ENCODE measurements at places on chromosomes 2 and 18. TPM values are rescaled to one million over a fixed set of nuclear protein-coding genes. Genes with fewer than 3 reads are reported as not detected.

Gene LINC00305
- not detected for total RNA-seq

Gene LOXHD1
- 0.35 TPM for total RNA-seq

Gene CCDC74B
- 3.4 TPM for total RNA-seq

Gene TWIST2
- 5.7 TPM for total RNA-seq

Gene PDE1A
- total RNA-seq, result 0.25 TPM

Gene MOCOS
- total RNA-seq, result 5.3 TPM

Gene PSMG2
- total RNA-seq, result 80.8 TPM

Gene SPATA3
- not detected for total RNA-seq

Gene PLCD4
- total RNA-seq, result 0.28 TPM

Gene IL1RL2
- 0.11 TPM for total RNA-seq

Gene SLC19A3
- total RNA-seq, result 6.5 TPM

Gene BOK
- total RNA-seq, result 37.4 TPM

Gene SLC39A10
- total RNA-seq, result 144 TPM

Gene UGT1A3
- total RNA-seq, result not detected

Gene THSD7B
- total RNA-seq, result 3.1 TPM

Gene ELOA2
- total RNA-seq, result not detected

Gene PRKCE
- 3.8 TPM for total RNA-seq

Gene CDK15
- total RNA-seq, result not detected

Gene CPO
- total RNA-seq, result 0.46 TPM

Gene LYG2
- not detected for total RNA-seq

Gene INHBB
- total RNA-seq, result 0.14 TPM

Gene AQP12B
- total RNA-seq, result not detected

Gene SERPINB3
- 0.11 TPM for total RNA-seq

Gene CD28
- 0.11 TPM for total RNA-seq

Gene POLR1A
- total RNA-seq, result 47.5 TPM

Gene RGPD3
- 0.11 TPM for total RNA-seq

Gene RAD51AP2
- total RNA-seq, result 0.30 TPM

Gene MYL1
- total RNA-seq, result not detected

Gene NR4A2
- 0.66 TPM for total RNA-seq

Gene FAM228A
- 0.25 TPM for total RNA-seq

Gene ABCB11
- 0.02 TPM for total RNA-seq

Gene KCNF1
- 1.2 TPM for total RNA-seq

Gene EPHA4
- 11.0 TPM for total RNA-seq

Data from WTC11 (cell line).